ENCODE measurements at places on chromosomes 2 and 18. TPM values are rescaled to one million over a fixed set of nuclear protein-coding genes. Genes with fewer than 3 reads are reported as not detected.

DPYSL5 gene
- total RNA-seq, result 3.7 TPM

GPR17 gene
- 1.0 TPM for total RNA-seq

FIGN gene
- 1.0 TPM for total RNA-seq

TCF7L1 gene
- total RNA-seq, result 8.9 TPM

ASB18 gene
- 3.1 TPM for total RNA-seq

DAW1 gene
- not detected for total RNA-seq

SNRNP200 gene
- total RNA-seq, result 60.5 TPM

STARD7 gene
- 185 TPM for total RNA-seq

DUSP2 gene
- total RNA-seq, result 4.2 TPM

ALPI gene
- total RNA-seq, result not detected

SKOR2 gene
- total RNA-seq, result not detected

DNAJC5G gene
- under 0.01 TPM for total RNA-seq

GALNT14 gene
- total RNA-seq, result 2.1 TPM

HAAO gene
- total RNA-seq, result 4.2 TPM

FHOD3 gene
- 15.7 TPM for total RNA-seq

VIL1 gene
- not detected for total RNA-seq

DCDC2C gene
- not detected for total RNA-seq

BCL11A gene
- 4.2 TPM for total RNA-seq

TUBB8B gene
- not detected for total RNA-seq

KIAA2012 gene
- under 0.01 TPM for total RNA-seq

EGR4 gene
- not detected for total RNA-seq

ELOA2 gene
- total RNA-seq, result not detected

FAP gene
- total RNA-seq, result 70.5 TPM

GKN2 gene
- not detected for total RNA-seq

YES1 gene
- total RNA-seq, result 40.7 TPM

SLC9A4 gene
- total RNA-seq, result not detected

GALNT13 gene
- total RNA-seq, result under 0.01 TPM

NT5DC4 gene
- not detected for total RNA-seq

DNMT3A gene
- total RNA-seq, result 62.1 TPM

RTP5 gene
- total RNA-seq, result not detected

CABLES1 gene
- total RNA-seq, result 4.7 TPM

EMILIN1 gene
- total RNA-seq, result 61.6 TPM

RAB27B gene
- 1.0 TPM for total RNA-seq

CCDC85A gene
- total RNA-seq, result 4.7 TPM

SOX11 gene
- total RNA-seq, result 18.3 TPM

MC4R gene
- 0.52 TPM for total RNA-seq

ANKRD62 gene
- total RNA-seq, result not detected

FSIP2 gene
- 1.0 TPM for total RNA-seq

CFAP221 gene
- total RNA-seq, result 1.0 TPM

EIF2B4 gene
- 18.3 TPM for total RNA-seq

REG3G gene
- total RNA-seq, result not detected

PTH2R gene
- 0.52 TPM for total RNA-seq

ITGA6 gene
- total RNA-seq, result 83.5 TPM

UGT1A9 gene
- total RNA-seq, result not detected

UGT1A4 gene
- total RNA-seq, result not detected

ERBB4 gene
- 9.9 TPM for total RNA-seq

WDR54 gene
- 5.7 TPM for total RNA-seq

PLGLB2 gene
- 2.1 TPM for total RNA-seq

MSH2 gene
- 24.0 TPM for total RNA-seq

IL18R1 gene
- 0.52 TPM for total RNA-seq

POMC gene
- total RNA-seq, result 4.2 TPM

CDCA7 gene
- 9.9 TPM for total RNA-seq

TTR gene
- total RNA-seq, result not detected

TFPI gene
- 47.0 TPM for total RNA-seq

TUBA4B gene
- total RNA-seq, result not detected
